Muscle of leg (tissue), 16 donors: ENCODE measurements at places on chromosomes 3 and 15. TPM values are rescaled to one million over a fixed set of nuclear protein-coding genes. Genes with fewer than 3 reads are reported as not detected.

Gene P2RY14
- polyA plus RNA-seq: 0.88 TPM

Gene CELSR3
- 0.73 TPM for polyA plus RNA-seq

Gene IL12A
- polyA plus RNA-seq: 1.1 TPM

Gene TMC3
- not detected for polyA plus RNA-seq

Gene GABRG3
- 0.69 TPM for polyA plus RNA-seq

Gene XXYLT1
- polyA plus RNA-seq: 27.2 TPM

DNA sequence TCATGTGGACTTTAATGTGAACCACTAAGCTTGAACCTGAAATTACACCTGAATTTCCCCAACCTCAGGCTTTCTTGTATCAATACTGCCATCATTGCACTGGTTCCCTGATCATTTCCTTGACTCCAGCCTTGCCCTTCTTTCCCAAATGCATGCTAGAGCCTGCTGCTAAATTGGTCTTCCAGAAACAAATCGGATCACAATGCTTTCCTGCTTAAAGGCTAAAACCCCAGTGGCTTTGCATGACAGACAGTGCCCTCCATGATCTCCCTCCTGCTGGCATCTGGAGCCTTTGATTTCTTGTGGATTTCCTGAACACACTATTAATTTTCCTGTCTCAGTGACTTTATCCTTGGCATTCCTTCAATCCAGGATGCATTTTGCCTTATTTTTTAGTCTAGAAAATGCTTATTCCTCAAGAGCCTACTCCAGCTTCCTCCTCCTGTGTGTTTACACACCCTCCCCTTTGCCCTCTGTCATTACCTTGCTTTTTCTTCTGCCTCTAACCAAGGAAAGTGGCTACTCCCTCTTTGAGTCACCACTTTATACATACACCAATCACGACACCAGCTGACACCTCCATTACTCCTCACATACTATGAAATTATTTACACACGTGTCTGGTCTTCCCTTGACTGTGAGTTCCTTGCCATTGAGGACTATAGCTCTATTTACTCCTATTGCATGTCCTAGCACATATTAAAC lies 214.6 kb downstream of the KCNAB1 start:
- DNase-seq: no peak

GRCh38 chr3:128845119-128845777 lies 34.2 kb upstream of the ACAD9 start:
- DNase-seq: no peak

- DNase-seq: no peak
These were observed 211.9 kb upstream of the PRICKLE2 start for GRCh38 chr3:64437131-64437530.

DNA sequence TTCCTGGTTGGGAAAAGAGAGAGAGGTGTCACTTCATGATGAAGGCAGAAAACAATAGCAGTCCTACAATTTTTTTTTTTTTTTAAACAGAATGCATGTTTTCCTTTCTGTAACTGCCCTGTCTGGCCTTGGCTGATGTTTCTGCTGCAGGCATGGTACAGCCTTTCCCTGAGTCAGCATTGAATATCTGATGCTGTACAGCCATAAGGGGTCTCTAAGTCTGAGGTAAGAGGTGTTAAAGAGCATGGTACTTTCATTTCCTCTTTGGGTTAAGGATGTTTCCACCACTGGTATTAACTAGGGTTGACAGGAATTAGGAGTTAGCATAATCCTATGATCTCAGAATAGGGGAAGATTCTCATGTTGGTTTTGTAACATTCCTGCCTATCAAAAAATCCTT lies 147.4 kb downstream of the CHST2 start:
- DNase-seq: no peak

DNA sequence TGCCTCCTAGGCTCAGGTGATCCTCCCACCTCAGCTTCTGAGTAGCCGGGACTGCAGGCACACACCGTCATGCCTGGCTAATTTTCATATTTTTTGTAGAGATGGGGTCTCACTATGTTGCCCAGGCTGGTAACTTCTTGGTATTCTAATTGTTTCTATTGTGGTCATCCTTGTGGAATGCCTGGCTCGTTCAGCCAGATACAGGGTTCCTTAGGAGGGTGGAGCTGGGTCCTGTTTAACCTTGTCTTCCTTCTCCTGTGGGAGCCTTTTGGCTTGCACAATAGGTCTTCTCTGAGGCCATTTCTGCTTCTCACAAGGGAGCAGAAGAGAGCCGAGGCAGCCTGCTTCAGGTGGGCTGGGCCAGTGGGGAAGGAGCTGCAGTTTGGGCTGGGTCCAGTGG lies 15.7 kb downstream of the PLEKHO2 start:
- no peak for DNase-seq

DNA sequence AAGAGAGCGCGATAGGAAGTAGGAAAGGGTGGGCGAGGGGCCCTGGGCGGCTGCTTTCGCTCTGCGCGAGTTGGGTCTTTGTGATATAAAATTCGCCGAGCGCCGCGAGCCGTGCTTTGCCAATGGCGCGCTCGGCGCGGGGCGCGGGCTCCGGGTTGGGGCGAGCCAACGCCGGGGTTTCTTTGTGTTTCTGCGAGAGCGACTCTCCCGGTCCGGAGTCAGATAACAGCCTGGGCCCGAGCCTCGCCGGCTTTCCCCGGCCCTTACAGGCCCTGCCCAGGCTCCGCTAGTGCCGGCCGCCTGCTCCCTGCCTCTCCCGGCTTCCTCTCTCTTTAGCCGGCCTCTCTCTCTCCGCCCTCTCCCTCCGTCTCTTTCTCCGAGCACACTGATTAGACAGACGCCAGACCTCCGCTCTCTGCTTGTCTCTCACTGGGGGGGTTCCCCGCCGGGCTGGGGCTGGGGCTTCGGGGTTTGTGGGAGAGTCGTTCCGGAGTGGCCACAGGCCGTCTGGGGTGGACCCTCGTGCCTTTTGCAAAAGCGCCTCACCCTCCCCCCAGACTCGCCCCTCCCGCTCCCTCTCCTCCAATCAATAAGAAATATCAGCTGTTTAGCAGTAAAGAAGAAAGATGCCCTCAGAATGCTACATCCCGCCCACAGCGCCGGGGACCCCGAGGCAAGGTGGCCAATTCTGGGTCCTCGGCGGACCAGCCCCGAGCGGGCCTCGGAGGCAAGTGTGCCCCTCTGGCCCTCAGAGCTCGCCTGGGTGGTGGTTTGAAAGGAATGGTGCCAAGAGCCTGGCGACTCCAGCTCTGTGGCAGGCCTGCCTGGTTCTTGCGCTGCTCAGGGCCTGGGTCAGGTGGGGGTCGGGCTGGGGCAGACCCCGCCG lies 2.9 kb downstream of the NR2F2 start:
- DNase-seq: peak; percentile 80

DNA sequence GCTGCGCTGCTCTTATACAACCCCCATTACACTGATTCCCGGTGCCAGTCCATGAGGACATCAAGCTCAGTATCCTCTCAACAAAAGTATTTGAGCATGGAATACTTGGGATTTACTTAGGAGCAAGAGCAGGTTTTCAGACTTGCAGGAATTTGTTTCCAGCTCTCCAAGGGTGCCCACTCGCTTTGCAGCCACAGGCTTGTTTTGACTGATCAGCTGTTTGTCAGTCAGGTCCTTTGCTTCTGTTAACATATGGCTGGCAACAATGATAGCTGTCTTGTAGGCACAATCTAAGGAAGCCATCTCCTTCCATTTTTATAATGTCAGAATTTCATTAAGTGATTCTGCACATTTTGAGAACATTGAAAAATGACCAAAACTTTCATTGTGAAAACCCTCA lies 38.2 kb upstream of the MCF2L2 start:
- no peak for DNase-seq

DNA sequence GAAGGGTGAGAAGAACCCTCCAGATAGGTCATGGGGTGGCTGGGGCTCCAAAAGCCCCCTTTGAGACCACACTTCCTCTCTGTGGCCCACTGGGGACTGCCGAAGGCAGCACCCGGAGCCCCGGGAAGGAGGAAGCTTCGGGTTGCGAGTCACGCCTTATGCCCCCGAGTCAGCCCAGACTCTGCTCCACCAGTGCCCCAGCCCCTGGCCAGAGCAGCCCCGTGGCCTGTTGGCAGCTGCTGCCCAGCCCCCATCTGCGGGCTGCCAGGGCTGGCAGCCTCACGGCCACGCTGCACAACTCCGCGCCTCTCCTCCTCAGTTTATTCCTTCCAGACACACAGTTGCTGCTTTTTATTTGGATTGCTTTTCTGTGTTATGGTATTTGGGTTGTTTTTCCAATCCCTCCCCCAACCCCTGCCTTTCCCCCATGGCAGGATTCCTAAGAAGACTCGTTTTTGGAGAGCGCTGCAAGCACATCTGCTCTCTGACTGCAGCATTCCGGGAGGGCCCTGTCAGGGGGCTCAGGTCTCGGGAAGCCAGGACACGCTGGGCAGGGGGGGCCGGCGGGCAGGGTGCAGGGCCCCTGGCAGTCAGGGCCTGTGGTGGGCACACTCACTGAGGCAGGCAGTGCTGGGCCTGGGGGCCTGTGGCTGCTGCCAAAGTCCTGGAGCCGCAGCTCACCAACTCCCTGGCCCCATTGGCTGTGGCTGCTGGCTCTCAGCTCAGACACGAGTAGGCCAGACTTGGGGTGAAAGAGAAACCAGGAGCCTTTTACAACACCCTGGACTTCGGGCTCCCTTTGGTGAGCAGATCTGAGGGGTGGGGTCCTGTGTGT lies 20.2 kb downstream of the MAGEF1 start:
- peak; percentile 98 for DNase-seq

DNA sequence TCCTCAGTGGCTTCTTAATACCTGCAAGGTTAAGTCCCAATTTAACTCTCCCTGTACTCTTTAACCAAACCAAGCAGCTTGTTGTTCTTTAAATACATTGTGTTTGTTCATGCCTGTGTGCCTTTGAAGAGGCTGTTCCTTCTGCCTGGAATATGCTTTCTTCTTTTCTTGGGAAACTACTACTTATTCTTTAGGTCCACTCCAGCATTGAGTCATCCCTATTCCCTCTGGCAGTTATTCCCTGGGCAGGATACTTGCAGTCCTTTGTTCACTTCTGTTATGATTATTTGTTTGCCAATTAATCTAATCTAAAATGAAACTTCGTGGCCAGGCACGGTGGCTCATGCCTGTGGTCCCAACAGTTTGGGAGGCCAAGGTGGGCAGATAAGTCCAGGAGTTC lies 139.3 kb downstream of the ZNF609 start:
- no peak for DNase-seq

DNA sequence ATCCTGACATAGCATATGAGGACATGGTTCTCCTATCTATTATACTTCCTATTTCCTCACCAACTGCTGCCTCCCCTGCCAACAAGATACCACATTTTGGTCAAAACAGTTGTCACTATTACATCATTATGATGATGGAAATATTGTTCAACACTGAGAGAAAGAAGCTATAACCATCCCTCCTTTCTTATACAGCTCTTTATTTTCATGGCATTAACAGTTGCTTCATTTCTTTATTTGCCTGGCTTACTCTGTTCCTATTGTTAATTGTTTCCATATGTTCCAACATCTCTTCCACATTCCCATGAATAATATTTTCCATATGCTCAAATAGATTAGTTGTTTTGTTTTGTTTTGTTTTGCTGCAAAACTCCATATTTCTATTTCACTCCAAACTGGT lies 40.8 kb upstream of the FILIP1L start:
- peak; percentile 88 for DNase-seq

- DNase-seq: no peak
These were observed 37.5 kb upstream of the RFX7 start for GRCh38 chr15:56281145-56281544.

DNA sequence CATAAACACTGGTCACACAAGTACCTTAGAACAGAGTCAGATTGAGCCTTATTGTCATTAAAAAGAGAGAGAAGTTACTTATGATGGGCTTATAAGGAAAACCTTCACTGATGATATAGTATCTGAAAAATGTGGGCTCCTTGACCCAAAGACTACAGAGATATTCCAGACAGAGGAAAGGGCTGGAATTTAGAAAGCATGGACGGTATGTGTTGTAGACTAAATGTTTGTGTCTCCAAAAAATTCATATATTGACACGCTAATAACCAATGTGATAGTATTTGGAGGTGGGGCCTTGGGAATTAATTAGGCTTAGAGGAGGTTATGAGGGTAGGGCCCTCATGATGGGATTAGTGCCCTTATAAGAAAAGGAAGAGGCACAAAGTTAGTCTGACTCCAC lies 61.0 kb upstream of the DAZL start:
- DNase-seq: no peak

DNA sequence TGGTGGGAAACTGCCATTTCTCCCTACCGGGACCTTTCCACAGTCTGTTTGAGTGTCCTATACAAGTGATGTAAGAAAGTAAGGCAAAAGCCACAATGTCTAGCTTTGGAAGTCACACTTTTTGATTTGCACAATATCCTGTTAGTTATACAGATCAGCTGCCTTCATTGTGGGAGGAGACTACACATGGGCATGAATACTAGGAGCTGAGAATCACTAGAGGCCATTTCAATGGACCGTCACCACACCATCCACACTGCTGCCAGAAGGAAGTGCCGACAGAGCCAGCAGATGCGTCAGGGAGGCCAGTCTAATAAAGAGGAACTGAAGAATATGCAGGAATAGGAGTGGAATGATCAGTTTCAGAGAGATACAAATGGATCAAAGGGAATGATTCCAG lies 65.8 kb downstream of the SCN11A start:
- DNase-seq: no peak

DNA sequence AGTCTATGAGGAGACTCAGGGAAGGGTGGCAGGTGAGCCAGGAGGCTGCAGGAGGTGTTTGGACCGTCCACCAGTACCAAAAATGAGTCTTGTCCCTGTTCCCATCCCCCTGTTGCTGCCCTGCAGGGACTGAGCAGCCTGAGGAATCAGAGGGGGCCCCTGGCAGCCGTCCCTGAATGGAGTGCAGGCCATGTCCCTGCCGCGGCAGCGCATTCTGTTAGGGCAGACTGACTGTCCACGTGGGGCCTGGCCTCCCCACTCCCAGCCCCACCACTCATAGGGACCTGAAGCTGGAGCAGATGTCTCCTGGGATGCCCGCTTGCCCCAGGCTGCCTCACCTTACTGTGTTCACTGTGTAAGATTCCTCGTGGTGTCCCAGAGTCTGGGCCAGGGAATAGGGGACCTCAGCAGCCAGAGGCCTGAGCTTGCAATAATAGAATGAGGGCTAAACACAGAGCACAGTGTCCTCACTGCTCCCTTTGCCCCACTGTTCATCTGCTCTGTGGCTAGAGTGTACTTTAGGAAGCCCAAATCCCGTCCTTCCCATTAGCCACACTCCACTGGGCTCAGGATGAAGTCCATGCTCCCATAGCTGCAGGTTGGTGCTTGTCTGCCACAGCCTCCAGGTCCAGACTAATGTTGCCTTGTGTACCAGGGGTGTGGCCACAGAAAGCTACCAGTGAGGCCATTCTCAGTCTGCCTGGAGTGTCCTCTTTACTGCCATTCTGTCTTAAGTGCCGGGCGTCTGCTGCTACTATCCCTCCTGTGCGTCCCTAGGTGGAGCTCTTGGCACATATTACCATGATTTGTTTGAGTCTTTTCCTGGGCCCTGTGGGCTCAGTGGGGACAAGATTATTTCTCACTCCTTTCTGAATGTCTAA lies 63.2 kb downstream of the HCN4 start:
- peak; percentile 60 for DNase-seq
